ENCODE measurements at places on chromosomes 2 and 18. TPM values are rescaled to one million over a fixed set of nuclear protein-coding genes. Genes with fewer than 3 reads are reported as not detected.

GRCh38 chr2:236083934-236084333, 84.3 kb downstream of the GBX2 start:
- no peak for DNase-seq

The NAT8 gene
- not detected for total RNA-seq

The NOP58 gene
- 136 TPM for total RNA-seq

DNA sequence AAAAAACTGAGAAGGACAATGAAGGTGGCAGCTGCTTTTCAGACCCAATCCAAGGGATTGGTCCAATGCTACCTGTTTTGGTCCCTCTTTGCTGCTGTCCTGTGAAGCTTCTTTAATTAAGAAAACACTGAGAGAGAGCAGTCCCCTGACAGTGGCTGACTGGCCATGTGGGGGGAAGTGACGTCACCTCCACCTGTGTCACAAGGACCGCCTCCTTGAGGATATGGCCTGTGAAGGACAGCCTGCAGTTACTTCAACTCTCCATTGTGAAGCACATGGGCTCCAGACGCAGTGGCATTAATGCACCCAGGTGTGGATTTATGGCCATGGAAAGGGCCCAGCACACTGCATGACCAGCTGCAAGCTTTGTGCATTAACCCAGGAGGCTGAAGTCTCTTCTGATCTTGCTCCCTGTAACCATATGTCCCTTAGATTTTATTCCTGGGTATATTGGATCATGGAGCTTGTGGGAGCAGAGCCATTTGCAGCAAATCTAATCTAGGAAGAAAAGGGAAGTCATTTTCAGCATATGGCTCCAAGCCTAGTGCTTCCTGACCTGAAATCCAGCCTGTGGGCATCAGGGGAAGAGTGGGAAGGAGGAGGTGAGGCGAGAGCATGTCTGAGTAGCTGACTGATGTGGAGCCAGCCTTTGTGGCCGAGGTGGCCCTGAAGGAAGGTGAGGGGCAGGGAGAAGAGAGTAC, 32.2 kb downstream of the KIF5C start:
- no peak for DNase-seq
